AG09309 (cell line): ENCODE measurements at places on chromosomes 4 and X.

DNA sequence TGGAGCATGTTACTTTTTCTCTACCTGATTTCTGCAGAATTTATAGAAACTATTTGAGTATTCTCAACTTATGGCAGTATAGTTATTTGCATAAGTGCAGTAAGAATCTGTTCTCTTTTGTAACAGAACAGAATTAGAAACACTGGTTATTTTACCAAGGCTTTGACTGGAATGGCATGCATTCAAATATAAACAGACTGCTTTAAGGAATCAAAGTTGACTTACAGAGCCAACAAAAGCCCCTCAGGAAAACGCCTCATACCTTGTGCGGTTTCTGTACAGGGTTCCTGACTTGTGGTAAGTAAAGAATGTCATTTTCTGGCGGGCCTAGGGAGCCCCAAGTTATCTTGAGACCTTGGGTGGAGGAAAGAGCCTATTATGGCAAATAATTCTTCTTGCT, 97.1 kb downstream of the GPR143 start:
- no peak for DNase-seq

- peak; percentile 49 for DNase-seq
These were observed 51.7 kb downstream of the RPGR start for GRCh38 chrX:38275615-38276014.

DNA sequence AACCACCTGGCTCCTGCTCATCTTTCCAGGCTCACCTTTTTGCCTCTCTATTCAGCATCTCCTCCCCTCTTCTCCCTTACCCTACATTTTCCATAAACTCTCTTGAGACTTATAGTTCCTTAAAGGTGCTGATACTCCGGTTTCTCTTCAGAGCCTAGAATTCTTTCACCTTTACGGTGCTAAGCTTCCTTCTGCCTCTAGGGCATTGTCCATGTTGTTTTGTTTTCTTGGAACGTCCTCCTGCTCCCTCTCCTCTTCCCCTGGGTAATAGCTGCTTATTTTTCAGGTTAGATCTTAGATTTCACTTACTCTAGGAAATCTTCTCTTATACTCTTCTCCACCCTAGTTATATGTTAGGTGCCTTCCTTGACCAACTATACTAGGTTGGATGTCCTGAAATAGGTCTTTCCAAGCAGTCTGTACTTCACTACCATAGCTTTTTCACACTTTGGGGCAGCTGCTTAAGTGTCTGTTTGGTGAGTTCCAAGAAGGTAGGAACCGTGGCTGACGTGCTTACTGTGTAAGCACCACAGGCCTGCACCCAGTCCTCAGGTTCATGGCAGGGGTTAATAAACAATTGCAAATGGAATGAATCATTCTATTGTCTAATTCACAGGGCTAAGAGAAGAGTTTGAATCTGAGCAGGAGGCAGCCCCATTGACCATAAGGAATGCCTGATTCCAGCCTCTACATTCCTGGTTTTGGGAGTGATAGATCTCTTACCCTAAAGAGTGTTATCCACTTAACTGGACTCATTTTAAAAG, 227.5 kb downstream of the MGST2 start:
- no peak for DNase-seq

- peak; percentile 84 for DNase-seq
These were observed at the start of gene INTU for GRCh38 chr4:127632420-127633403. INTU (plus strand) TSS chr4:127632957; CDS start chr4:127633035, 78 bp downstream.

- DNase-seq: no peak
These were observed 32.5 kb upstream of the TLR2 start for GRCh38 chr4:153651587-153651986.

DNA sequence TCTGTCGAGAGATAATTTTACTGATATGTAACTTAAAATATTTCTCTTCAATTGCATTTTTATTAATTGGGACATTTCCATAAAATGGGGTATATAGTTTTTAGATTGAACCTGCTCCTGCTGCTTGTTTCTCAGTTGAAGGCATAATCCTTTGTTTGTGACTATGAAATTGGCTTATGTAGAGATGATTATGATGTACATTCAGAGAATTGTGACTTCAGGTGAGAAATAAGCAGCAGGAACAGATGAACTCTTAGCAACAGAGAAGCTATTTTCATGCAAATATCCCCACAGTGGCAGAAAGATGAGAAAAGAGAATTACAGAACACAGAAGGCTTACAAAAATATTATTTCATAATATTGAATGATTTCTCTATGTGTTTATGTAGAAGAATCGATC, 1499.5 kb upstream of the ADGRL3 start:
- DNase-seq: no peak

GRCh38 chr4:88821522-88821921, 123.9 kb upstream of the NAP1L5 start:
- no peak for DNase-seq

- DNase-seq: no peak
These were observed 15.8 kb upstream of the SYTL4 start for GRCh38 chrX:100747703-100748102.

DNA sequence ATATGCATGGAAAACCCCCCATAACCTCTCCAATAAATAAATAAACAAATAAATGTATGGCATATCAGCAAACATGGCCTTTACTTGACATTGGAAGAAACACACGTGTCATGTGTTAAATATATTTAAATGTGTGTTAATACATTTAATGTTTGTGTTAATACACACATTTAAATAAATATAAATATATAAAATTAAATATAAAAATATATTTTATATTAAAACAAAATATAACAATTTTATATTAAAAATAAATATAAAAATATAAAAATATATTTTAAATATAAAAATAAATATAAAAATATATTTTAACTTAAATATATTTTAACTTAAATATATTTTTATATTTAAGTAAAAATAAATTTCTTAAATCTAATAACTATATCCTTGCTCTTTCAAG, 187.6 kb upstream of the CXXC4 start:
- no peak for DNase-seq

DNA sequence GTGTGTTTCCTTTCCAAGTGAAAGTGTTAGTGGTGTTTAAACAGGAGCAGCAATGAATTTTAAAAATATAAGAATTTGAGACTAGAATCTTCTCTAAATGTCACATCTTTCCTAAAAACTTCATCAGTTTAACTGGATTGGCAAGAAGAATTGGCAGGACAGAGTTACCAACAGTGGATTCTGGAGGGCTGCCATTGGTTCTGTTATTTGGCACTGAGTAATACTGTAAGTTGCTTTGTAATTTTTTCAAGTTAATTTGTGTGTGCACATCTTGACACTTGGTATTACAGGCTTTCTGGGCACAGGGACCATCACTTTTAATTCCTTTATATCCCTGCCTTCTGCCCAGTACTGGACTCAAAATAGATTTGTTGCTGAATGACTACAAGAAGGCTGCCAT, 4.5 kb upstream of the GPRIN3 start:
- no peak for DNase-seq

DNA sequence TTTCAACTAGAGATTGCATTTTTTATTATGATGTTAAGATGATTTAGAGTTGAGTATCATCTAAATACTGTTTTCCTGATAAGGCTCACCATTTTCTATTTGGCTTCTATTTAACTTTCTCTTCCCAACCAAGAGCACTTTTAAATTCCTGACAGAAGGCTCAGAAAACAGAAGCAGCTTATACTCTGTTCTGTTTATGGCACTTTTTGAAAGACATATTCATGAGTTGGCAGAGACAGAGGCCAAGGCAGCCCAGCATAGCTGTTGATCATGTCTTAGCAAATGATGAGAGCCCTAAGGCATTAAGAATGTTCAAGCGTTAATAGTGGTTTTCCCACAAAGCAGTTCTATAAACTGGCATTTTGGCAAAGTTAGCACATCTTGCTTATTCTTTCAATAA, 330.3 kb downstream of the TRAM1L1 start:
- DNase-seq: no peak

DNA sequence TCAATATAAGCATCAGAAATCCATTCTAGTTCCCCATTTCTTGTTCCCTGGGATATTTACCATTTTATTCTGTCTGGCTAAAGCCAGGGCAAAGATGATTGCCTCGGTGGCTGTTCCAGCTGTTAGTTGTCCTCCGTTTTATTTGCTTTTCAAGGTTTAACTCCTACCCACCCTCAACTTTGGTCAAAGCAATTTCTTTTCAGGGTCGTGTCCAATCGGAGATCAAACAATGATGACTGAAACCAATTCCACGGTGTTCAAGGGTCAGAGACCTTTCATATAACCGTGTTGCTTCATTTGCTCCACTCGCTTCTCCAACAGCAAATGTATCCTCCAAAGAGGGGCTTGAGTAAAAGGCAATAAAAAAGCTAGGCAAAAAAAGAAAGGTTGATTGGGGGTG, 193.5 kb upstream of the FTHL17 start:
- no peak for DNase-seq

DNA sequence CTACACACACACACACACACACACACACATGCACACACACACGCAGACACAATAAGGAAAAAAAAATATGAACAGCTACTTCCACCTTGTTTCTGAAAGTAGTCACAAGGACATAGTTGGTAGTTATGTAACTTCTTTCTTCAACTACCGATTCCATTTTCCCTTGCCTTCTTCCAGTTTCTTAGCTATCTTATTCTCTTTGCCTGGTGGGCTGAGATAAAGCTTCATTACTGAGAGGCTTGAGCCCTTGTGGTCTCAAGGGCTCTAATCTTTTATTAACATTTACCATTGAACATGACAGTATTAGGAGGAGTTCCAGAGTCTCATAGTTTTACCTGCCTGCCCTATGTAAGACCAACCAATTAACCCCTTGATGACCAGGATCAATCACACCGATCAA, 8.9 kb upstream of the SMIM10 start:
- DNase-seq: no peak

GRCh38 chr4:7753271-7753670, 186.4 kb downstream of the AFAP1 start:
- no peak for DNase-seq

DNA sequence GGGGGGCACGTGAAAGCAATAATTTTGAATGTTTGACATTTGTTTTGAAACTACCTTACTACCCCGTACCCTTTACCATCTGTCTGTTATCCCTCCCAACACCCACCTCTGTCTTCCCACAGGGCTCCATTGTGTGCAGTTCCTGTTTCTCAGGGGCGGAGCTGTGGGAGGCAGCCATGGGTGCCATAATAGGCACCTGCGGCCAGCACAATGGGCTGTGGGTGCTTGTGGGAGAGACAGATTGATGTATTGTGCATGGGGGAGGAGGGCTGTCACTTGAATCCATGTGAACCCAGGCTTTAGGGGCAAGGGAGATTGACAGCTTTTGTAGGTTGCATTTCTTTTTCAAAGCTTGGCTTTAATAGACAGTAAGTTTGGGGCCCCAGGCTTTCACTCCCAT, 122.6 kb upstream of the CXorf66 start:
- DNase-seq: no peak

DNA sequence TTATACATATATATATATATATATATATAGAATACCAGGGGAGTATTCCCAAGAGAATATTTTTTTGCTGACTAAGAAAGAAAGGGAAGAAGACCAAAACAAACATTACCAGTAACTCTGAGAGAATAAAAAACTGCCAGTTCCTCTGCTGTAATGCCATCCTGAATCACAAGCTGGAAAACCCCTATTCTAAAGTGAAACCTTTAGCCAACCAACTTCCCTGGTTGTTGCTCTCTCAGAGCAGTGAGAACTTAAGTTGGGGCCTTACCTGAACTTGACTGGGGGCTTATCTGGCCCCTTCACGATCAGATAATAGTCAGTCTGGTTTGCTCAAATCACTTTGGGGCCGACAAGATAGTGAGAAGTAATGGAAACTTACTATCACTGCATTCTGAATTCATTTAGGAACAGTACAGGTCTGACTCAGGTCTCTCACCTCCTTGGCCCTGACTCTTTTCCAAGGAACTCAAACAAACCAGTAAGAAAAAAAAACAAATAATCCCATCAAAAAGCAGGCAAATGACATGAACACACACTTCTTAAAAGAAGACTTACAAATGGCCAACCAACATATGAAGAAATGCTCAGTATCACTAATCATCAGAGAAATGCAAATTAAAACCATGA, 62.5 kb downstream of the CD40LG start:
- no peak for DNase-seq

- DNase-seq: no peak
These were observed 735.3 kb upstream of the TENM3 start for GRCh38 chr4:181507938-181508337.

DNA sequence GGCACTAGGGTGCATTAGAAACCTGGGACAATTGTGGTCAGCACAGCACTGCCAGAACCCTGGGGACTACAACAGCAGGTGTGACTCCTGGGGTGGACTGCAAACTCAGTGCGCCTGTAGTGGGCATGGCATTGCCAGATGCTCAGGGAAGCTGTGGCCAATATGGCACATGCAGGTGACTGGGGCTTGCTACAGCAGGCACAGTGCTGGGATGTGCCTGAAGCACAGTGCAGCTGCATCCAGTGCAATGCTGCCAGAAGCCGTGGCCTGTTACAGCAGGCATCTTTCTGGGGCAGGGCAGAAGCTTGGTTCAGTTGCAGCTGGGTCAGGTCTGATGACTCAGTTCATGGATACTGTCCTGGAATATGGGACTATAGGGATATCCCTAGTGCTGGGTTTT, 445.8 kb downstream of the CCSER1 start:
- DNase-seq: no peak

DNA sequence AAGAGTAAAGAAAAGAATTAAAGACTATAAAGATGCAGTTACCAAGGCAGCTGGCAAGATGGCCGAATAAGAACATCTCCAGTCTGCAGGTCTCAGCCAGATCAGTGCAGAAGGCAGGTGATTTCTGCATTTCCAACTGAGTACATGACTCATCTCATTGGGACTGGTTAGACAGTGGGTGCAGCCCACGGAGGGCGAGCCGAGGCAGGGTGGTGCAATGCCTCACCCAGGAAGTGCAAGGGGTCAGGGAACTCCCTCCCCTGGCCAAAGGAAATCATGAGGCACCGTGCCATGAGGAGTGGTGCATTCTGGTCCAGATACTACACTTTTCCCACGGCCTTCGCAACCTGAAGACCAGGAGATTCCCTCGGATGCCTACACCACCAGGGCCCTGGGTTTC, 20.5 kb downstream of the SPIN4 start:
- no peak for DNase-seq
